Vagina (tissue), 2 donors: ENCODE measurements at places on chromosomes 5 and 9. TPM values are rescaled to one million over a fixed set of nuclear protein-coding genes. Genes with fewer than 3 reads are reported as not detected.

RMRP gene
- 8,462 TPM for total RNA-seq

PCDHGB1 gene
- total RNA-seq: 3.9 TPM

SLC28A3 gene
- 10.3 TPM for total RNA-seq

SGTB gene
- 6.4 TPM for total RNA-seq

FAXDC2 gene
- total RNA-seq: 35.4 TPM

APBA1 gene
- 13.3 TPM for total RNA-seq

RPL35 gene
- 1,925 TPM for total RNA-seq

MEGF10 gene
- 0.74 TPM for total RNA-seq

NIPAL4 gene
- 12.0 TPM for total RNA-seq

DNA sequence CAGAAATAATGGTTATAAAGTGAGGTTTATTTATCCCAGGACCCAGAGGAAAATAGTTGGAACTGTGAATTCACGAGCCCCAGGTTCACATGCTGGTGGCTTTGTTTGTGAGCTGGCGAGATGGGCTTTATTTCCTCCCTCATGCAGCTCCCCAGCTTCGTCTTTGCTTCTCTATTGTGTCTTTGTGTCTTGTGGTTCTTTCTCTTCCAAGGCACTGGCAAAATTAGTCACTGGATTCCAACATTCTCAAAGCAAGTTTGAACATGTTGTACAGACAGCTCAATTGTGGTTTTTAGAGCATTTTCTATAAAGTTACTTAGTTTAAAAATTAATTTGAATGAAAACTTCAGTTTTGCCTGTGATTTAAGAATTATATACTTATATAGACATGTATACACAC lies 7.2 kb downstream of the NDUFS6 start:
- no peak for DNase-seq

- no peak for DNase-seq
Observed at GRCh38 chr5:75167345-75167744, 69.3 kb downstream of the ANKRD31 start.

DNA sequence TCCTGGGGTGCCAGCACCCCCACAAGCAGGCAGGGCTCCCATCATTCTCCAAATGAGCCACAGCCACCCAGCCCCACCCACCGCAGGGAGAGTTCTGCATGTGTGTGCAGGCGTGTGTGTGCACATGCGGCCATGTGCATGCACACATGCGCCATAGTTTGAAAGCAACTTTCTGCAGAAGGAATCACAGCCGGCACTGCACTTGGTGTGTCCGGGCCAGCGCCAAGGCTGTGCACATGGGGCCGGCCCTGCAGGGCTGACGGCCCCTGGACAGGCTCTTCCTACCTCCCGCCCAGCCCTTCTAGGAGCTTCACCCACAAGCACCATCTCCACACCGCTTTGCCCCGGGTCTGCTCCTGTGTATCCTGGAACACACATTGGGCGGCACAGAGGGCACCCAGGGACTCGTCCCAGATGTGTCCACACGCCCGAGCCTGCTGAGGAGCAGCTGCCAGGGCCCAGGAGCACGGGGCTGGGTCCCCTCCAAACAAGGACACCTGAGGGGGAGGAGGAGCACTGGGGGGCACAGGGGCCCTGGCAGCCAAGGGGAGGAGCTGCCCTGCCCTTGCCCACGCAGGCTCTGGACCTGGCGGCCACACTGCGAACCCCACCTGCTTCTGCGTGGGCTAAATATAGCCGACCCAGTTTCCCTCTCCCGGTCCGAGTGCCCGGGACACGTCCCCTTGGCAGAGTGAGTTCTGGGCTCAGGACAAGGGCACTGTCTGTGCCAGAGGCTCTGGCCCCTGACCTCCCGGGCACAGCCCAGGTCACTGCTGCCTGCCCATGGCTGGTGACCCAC lies 19.1 kb downstream of the TPPP start:
- no peak for DNase-seq

DNA sequence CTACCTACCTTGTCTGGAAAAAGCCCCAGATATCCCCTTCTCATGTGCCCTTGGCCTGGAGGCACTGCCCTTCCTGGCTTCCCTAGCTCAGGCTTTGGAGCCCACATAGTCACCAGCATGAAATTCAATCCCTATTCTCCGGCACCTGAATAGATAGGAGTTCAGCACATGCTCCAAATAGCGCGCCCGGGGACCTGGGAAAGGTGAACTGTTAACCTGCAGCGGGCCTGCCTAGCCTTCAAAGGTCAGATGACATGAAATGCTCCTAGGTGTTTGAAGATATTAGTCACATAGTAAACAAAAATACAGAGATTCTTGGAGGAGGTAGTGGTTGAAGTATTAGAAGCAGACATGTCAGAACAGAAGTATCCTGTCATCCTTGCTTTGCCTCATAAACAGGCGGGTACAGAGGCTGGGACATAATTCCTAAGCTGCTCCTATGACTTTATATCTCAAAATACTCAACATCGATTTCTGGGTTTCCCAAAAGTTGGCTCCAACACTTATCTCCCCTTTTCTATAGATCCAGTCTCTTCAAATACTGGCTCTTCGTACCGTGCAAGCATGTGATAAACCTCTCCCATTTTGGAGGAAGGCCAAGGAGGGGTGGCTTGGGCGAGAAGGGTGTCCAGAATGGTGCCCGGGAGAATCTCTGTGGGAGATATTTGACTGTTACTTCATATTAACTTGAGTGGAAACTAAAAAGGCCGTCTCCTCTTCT lies 88.0 kb upstream of the ANKH start:
- no peak for DNase-seq

DNA sequence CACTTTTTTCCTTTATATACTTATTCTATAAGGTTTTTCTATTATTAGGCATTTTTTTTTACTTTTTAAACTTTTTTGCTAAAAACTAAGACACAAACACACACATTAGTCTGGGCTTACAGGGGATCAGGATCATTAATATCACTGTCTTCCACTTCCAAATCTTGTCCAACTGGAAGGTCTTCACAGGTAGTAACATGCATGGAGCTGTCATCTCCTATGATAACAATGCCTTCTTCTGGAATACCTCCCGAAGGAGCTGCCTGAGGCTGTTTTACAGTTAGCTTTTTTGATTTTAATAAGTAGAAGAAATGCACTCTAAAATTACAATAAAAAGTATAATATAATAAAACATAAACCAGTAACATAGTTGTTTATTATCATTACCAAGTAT lies 345.5 kb upstream of the PTGER4 start:
- no peak for DNase-seq

DNA sequence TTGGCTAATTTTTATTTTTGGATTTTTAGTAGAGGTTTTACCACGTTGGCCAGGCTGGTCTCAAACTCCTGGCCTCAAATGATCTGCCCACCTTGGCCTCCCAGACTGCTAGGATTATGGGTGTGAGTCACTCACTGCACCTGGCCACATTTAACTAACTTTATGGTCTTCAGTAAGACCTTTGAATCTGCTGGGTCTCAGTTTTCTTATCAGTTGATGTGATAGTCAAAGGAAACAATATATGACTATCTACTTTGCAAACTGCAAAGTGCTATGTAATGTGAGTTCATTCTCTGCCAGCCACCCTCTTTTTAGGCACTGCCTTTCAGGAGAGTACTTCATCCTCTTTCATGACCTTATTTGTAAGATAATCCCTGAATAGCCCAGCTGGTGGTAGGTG lies 474.7 kb downstream of the PDE4D start:
- DNase-seq: no peak

- DNase-seq: no peak
Observed at GRCh38 chr5:51651889-51652288, 268.6 kb downstream of the ISL1 start.

- no peak for DNase-seq
Observed at GRCh38 chr9:92185681-92186080, 70.5 kb upstream of the SPTLC1 start.

DNA sequence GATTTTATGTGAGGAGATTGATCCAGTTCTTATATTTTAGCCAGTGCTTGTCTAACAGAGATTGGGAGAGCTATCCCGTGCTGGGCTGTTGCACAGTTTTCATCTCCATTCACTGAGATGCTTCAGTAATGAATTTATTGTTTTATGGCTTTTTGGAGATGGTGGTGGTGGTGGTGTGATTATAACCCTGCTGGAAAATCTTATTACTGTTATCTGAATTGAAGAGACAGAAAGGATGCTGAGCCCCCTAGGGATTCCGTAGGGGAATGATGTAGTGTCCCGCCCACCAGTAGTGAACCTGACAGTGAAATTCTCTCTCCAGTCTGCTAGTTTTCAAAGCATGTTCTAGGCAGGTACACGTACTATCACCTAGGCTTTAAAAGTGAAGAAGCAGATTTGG lies 1.9 kb downstream of the RAI14 start:
- no peak for DNase-seq

- no peak for DNase-seq
Observed at GRCh38 chr9:108182950-108183381, 672.8 kb downstream of the ACTL7B start.

DNA sequence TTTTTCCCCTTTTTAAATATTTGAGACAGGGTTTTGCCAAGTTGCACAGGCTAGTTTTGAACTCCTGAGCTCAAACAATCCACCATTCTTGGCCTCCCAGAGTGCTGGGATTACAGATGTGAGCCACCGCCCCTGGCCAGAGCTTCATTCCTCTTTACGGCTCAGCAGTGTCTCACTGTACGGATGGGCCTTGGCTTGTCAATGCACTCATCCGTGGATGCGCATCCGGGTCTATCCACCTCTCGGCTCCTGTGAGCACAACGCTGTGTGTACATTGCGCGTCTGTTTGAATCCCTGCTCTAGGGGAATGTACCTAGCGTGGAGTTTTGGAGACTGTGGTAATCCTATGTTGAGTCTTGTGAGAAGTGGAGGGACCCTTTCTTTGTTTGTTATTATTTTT lies 10.9 kb upstream of the EGFL7 start:
- no peak for DNase-seq

GRCh38 chr9:30280229-30280900 lies 2104.1 kb upstream of the ACO1 start:
- no peak for DNase-seq

- DNase-seq: peak; percentile 40
Observed at GRCh38 chr9:134898319-134898718, 17.7 kb downstream of the FCN2 start.

GRCh38 chr9:34127035-34127948 lies 794 bp upstream of the DCAF12 start:
- DNase-seq: no peak

GRCh38 chr5:42230839-42231238 lies 192.4 kb upstream of the GHR start:
- no peak for DNase-seq

- no peak for DNase-seq
Observed at GRCh38 chr5:79149433-79149832, 37.8 kb downstream of the BHMT start.

DNA sequence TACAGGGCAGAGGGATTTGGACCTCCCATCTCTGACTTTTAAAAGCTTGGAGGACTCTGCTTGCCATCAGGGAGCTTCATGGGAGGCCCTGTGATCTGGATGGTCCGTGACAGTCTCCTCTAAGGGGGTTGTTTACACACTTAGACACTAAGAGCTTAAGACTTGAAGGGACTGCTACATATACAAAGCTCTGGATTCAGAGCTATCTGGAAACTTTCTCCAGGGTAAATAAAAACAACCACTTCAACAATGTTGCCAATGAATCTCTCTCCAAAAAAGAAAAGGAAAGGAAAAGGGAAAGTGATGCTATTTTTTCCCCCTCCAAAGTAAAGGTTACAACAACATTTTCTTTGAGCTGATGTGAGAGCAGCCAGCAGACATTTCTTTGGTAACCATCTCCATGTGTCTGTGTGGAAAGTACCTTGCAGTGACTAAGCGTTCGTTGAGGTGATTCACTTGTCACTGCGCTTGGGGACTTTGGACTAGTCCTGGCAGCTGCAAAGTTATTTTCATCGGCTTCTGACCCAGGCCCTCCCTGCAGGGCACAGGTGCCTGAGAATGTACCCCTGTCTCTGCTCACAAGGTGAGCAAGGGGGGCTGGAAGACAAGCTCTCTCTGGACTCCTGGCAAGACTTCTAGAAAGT lies 262.1 kb upstream of the KLF4 start:
- DNase-seq: no peak

DNA sequence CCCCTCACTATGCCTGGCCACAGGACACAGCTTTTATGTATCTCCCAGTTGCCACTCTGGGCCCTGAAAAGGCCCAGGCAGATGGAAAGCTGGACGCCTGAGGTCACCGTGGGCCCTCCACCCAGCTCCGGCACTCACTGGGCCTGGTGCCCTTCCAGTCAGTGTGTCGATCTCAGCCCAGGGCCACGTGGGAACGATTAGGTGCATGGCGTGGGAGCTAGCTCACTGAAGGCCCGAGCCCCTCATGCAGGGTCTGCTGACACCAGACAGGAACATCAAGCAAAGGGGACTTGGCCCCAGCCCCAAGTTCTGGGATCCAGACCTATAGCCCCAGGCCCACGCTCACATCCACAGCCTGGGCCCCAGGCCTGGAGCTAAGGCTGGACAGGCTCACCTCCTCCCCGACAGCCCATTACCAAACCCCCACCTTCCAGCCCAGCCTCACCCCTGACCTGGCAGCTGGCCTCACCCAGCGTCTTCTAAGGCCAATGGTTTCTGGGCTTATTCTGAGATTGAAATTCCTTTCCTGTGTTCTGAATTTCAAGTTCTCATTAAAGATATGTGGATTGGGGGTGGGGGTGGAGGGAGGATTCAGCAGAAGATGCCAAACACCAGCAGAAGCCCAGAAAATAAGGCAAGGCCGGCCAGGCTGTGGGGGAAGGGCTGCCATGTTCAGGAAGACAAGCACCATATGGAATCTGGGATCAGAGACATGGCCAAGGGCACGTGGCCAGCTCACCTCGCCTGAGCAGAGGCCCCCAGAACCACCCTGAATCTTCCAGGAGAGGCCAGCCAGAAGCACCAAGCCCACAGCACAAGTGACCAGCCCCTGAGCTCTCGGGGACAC lies 74.5 kb downstream of the ADAMTS2 start:
- DNase-seq: peak; percentile 88

- no peak for DNase-seq
Observed at GRCh38 chr5:172166030-172166826, 21.8 kb downstream of the STK10 start.

DNA sequence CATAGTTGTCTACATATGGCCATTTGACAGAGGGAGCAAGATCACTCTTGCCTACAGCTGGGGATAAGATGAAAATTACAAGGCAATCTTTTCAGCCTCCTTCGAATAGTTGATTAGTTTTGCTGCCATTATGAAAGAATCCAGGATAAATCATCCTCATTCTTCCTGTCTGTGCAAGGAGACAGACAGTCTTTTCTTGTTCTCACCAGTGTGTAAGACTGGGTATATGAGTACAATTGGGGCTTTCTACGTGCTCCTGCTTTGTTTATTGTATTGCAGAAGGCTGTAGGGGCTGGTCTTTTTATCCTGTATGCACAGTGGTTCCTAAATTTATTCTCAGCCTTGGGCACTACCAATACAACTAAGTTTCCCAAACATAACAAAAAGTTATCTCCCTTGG lies 76.8 kb downstream of the SPEF2 start:
- no peak for DNase-seq

DNA sequence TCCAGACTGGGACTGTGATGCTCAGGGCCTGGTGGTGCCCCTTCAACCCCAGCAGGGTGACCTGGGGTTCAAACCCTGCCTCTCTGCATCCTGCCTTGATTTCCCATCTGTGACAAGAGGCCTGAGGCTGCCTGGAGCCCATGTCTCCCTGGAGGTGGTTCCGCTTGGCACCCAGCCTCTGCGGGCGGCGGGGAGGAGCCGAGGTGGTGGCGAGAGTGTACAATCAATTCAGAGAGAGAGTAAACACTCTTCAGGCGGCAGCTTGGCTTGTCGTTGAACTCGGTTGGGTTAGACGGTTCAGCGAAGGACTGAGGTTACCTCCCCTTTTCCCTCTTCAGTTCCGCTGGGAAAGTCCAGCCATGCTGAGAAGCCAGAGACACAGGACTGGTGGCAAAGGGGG lies 39.3 kb downstream of the NTNG2 start:
- no peak for DNase-seq

- DNase-seq: no peak
Observed at GRCh38 chr9:90822866-90823265, 21.2 kb downstream of the SYK start.
